CD4-positive, alpha-beta T cell treated with Interleukin-4 for 4 hours (primary cell): ENCODE measurements at places on chromosomes 2 and 18.

GRCh38 chr2:11562476-11562875 lies 28.6 kb downstream of the GREB1 start:
- DNase-seq: no peak

DNA sequence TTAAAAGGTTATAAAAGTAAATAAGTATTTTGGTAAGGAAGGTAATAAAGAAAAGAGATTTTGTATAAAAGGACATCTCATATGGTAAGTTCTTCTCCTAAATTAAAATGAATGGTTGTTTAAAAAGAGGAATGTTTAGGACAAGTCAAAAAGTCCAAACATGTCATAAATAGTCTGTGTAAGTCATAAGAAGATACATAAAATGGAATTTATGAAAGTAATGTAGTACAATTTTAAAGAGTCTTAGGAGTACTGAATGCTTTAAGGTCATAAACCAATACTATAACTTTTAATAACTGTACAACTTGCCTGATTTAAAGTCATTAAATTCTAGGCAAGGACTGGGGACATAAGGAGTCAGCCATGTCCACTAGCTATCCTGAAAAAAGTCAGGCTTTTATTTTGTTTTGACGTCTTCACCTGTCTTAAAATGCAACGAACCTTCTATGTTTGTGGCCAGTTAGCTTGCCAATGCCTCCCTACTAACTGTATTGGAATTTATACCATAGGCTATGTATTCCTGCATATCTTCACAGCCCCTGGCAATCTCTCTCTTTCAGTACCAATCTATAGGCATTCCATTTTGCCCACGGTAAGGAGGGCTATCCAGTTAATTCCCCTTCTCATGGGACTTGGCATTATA lies 312.3 kb upstream of the LRRTM4 start:
- DNase-seq: no peak

DNA sequence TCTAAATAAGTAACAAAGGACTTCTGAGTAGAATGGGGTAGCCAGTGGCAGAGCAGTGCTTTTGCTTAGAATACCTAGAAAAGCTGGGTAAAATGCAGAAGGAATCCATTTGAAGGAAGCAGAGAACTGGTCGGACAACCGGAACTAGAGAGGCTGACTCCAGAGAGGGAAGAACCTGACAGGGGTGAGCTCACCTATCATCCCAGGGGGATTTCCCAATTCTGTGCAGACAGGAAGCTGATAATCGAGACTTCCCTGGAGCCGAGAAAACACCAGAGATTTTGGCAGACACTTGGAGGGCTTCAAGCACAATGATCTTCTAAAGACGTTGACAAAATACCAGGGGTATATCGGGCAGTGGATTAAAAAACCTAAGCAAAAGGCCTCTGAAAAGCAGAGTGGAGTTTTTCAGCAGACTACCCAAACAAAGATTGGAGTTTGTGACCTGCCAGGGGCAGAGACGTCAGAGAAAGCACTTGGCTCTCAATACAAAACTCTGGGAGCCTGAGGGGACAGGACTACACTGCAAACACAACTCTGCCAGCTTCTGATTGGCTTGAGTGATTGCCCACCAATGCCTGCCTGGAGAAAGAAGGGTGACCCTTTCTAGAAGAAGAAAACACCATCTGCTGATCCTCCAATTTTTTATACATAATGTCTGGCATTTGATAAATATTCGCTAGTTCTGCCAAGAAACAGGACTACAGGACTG lies 67.5 kb upstream of the TTN start:
- no peak for DNase-seq

GRCh38 chr2:46470114-46470628 lies 9.2 kb upstream of the TMEM247 start:
- peak; percentile 13 for DNase-seq

DNA sequence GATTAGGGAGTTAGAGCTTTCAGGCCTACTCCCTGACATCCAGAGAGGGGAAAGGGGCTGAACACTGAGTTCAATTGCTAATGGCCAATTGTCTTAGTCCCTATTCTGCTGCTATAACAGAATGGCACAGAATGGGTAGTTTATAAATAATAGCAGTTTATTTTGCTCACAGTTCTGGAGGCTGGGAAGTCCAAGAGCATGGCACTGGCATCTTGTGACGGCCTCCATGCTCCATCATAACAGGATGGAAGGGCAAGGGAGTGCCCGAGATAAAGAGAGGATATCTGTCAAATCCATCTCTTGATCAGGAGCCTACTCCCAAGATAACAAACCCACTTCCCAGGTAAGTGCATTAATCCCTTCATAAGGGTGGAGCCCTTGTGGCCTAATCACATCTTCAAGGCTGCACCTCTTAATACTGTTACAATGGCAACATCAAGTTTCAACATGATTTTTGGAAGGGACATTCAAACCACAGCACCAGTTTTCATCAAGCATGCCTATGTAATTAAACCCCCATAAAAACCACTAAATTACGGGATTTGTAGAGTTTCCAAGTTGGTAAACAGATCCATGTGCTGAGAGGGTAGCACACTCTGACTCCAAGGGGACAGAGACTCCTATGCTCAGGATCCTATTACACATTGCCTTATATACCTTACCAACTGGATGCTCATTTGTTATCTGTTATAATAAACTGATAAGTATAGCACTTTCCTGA lies 44.6 kb downstream of the BAZ2B start:
- DNase-seq: no peak
